ENCODE measurements at places on chromosomes 5 and 9. TPM values are rescaled to one million over a fixed set of nuclear protein-coding genes. Genes with fewer than 3 reads are reported as not detected.
A peak's percentile ranks its signal among the peaks of the same experiment; 100 is the strongest.

The IRGM gene
- total RNA-seq, result not detected

The PCDHB16 gene
- total RNA-seq, result 1.2 TPM

The SPZ1 gene
- total RNA-seq, result not detected

- H3K27me3 ChIP-seq, result no peaks in the 10 kb centered on the region
- peaks cover 23% of the 10 kb centered on the region for H3K4me1 ChIP-seq
- DNase-seq, result no peak
- no peak overlapping the region for H3K27ac ChIP-seq
- H3K36me3 ChIP-seq, result peaks cover 5% of the 10 kb centered on the region
Measured at GRCh38 chr5:72291601-72292000, 28.4 kb downstream of the MRPS27 start.

GRCh38 chr5:150129813-150130492 is 25.7 kb downstream of the PDGFRB start:
- no peaks in the 10 kb centered on the region for H3K27me3 ChIP-seq
- H3K4me1 ChIP-seq, result no peaks in the 10 kb centered on the region
- no peaks in the 10 kb centered on the region for H3K36me3 ChIP-seq
- DNase-seq, result peak; percentile 73

DNA sequence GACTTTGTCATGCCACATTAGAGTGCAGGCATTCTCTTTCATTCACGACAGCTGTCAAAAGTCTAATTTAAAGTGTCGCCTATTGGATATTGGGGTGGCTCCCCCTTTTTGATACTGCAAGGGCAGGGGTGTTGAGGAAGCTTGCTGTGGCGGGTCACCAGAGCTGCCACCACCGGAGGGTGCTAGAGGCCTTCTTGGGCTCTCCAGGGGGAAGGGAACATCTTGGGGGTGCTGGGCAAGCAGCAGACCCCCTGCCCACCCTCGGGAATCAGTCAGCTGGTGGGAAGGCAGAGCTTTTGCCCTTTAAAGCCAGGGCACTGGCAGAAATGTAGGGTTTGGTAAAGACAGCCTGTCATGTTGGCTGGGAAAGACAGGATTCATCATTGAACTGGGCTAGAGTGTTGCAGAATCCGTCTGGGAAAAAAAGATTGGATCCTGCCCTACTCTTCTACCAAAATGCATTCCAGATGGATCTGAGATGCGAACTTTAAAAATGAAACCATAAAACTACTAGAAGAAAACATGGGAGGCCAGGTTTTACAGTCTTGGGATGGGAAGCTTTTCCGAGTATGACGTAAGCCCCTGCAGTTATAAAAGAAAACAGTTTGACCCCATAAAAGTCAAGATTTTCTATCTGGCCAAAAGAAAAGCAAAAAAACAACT is 22.3 kb downstream of the COL5A1 start:
- no peaks in the 10 kb centered on the region for H3K27me3 ChIP-seq
- H3K27ac ChIP-seq, result peak overlapping the region; percentile 86
- DNase-seq, result no peak
- no peaks in the 10 kb centered on the region for H3K36me3 ChIP-seq
- H3K4me1 ChIP-seq, result no peaks in the 10 kb centered on the region
- no peak overlapping the region for H3K4me3 ChIP-seq

All from heart left ventricle (tissue), 16 donors.